ENCODE measurements at places on chromosomes 7 and 10. TPM values are rescaled to one million over a fixed set of nuclear protein-coding genes. Genes with fewer than 3 reads are reported as not detected.

PRLHR gene
- total RNA-seq, result not detected

DNA sequence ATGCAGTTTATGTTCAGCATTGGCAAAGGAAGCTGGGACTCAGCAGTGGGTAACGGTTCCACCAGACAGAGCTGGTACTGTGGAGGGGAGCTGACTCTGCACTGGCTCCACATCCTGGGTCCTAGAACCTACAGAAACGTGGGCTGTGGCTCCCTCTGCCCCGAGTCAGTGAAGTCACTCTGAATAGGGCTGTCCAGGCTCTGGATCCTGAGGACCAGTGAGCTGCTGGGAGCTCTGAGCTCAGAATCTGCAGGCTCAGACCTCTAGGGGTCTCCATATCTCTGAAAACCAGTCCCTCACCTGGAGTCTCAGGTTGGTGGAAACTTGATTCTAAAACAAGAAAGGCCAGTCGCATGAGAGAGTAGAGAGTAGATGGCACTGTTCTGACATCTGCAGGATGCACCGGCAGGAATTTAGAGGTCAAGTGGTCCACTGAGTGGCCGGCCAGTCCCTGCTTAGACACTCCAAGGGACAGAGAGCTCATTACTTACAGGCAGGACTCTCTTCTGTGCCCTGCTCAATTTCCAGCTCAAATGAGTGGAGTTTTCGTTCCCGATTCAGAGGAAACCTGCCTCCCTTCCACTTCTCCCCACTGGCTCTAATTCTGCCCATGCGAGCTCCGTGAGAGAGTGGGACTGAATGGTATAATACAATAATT, 18.6 kb downstream of the NPFFR1 start:
- H3K4me3 ChIP-seq, result no peak overlapping the region
- H3K36me3 ChIP-seq, result no peaks in the 10 kb centered on the region
- H3K27me3 ChIP-seq, result peaks cover 15% of the 10 kb centered on the region
- peaks cover 6% of the 10 kb centered on the region for H3K4me1 ChIP-seq

DNA sequence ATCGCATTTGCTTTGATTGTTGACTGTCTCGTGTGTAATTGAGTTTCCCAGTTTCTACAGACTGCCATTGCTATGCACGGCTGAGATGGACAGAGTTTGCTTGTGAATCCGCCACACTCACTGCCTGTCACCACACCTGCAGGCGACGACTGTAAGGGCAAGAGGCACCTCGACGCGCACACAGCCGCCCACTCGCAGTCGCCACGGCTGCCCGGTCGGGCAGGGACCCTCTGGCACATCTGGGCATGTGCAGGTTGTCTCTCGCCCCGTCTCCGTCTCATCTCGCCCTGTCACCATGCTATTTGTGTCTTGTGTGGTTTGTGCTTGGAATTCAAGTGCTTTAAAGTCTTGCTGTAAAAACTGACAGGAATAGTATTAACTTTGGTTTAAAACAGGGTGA, 17.5 kb downstream of the SUN1 start:
- no peak overlapping the region for H3K27ac ChIP-seq
- H3K4me3 ChIP-seq, result no peak overlapping the region
- H3K4me1 ChIP-seq, result no peaks in the 10 kb centered on the region
- DNase-seq, result no peak

- no peak overlapping the region for H3K27ac ChIP-seq
- DNase-seq, result no peak
- H3K27me3 ChIP-seq, result peaks cover 13% of the 10 kb centered on the region
- no peaks in the 10 kb centered on the region for H3K36me3 ChIP-seq
Measured at GRCh38 chr10:49601857-49602256, 8.3 kb upstream of the SLC18A3 start.

DNA sequence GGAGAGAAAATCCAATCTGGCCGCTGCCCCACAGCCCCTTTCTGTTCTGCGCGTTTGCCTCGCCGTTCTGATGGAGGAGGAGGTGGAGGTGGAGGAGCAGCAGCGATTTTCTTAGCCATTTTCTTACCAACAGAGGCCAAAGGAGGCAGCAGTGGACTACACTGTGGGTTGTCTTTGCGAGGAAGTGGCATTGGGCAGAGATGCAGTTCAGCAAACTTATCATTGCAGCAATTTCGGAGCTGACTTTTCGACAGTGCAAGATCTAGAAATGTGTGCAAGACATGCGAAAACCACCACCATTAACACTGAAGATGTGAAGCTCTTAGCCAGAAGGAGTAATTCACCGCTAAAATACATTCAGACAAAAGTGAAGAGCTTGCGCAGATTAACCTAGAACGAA, 1.9 kb upstream of the ARL4A start:
- peaks cover 16% of the 10 kb centered on the region for H3K36me3 ChIP-seq
- H3K4me1 ChIP-seq, result peaks cover 30% of the 10 kb centered on the region
- peak overlapping the region; percentile 74 for H3K27ac ChIP-seq
- peaks cover 5% of the 10 kb centered on the region for H3K27me3 ChIP-seq
- H3K4me3 ChIP-seq, result peak overlapping the region; percentile 64

DNA sequence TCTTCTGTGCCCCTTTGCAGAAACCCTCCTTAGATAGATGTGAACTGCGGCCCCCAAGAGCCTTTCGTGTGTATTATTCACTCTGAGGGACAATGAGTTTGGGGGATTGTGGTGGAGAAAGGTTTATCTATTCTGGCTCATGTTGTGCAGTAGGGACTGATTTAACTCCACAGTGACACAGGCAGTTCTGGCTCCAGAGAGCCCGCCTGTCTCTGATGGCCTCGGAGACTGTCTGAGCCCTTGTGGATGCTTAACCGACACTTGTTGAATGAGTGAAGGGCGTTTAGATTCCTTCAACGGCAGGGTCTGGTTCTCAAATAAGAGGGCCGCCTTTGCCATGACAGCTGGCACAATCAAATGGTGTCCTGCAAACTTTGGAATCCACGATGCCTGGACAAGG, 5.8 kb downstream of the NPTX2 start:
- no peaks in the 10 kb centered on the region for H3K36me3 ChIP-seq
- no peaks in the 10 kb centered on the region for H3K4me1 ChIP-seq
- peaks cover 19% of the 10 kb centered on the region for H3K27me3 ChIP-seq
- H3K4me3 ChIP-seq, result no peak overlapping the region
- no peak overlapping the region for H3K27ac ChIP-seq
- DNase-seq, result no peak

- no peaks in the 10 kb centered on the region for H3K36me3 ChIP-seq
- no peak overlapping the region for H3K4me3 ChIP-seq
- H3K27me3 ChIP-seq, result no peaks in the 10 kb centered on the region
- DNase-seq, result no peak
- no peak overlapping the region for H3K27ac ChIP-seq
Measured at GRCh38 chr10:9762966-9763656, 1254.6 kb upstream of the CELF2 start.

- H3K36me3 ChIP-seq, result no peaks in the 10 kb centered on the region
- no peak overlapping the region for H3K27ac ChIP-seq
- no peaks in the 10 kb centered on the region for H3K27me3 ChIP-seq
- DNase-seq, result no peak
- H3K4me3 ChIP-seq, result no peak overlapping the region
Measured at GRCh38 chr7:105337529-105337928, 51.2 kb downstream of the SRPK2 start.

GRCh38 chr10:46084321-46085165, 38.5 kb upstream of the MSMB start:
- H3K27ac ChIP-seq, result no peak overlapping the region
- H3K4me1 ChIP-seq, result peaks cover 3% of the 10 kb centered on the region
- no peak overlapping the region for H3K4me3 ChIP-seq
- H3K27me3 ChIP-seq, result peaks cover 3% of the 10 kb centered on the region

ASB4 gene
- not detected for total RNA-seq

DNA sequence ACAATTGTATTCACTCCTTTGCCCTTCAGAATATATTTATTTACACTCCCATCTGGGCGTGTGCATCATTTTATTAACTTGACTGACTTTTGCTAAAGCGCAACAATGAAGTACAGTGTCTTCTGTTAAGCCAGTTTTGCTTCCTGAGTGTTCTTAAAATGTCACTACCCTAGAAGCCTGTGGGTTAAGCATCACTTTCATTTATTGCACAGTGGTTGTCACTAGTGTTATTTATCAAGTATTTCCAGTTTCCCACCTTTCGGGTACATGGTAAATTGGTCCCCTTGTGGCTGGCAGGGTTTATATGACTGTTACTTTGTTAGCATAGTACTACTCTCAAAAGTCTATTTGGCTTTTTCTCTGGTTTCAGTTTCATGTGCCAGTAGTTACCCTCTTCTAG, 3.3 kb downstream of the HILPDA start:
- H3K4me3 ChIP-seq, result peak overlapping the region; percentile 88
- peaks cover 37% of the 10 kb centered on the region for H3K4me1 ChIP-seq
- peaks cover 59% of the 10 kb centered on the region for H3K36me3 ChIP-seq
- H3K27ac ChIP-seq, result peak overlapping the region; percentile 94

- H3K27ac ChIP-seq, result no peak overlapping the region
- no peaks in the 10 kb centered on the region for H3K36me3 ChIP-seq
- no peak overlapping the region for H3K4me3 ChIP-seq
- DNase-seq, result no peak
Measured at GRCh38 chr10:17792991-17793390, 16.2 kb upstream of the MRC1 start.

TMEM176B gene
- total RNA-seq, result 0.14 TPM

GRCh38 chr7:133618970-133619369, 366.1 kb downstream of the EXOC4 start:
- H3K27me3 ChIP-seq, result no peaks in the 10 kb centered on the region
- H3K4me1 ChIP-seq, result peaks cover 1% of the 10 kb centered on the region
- no peaks in the 10 kb centered on the region for H3K36me3 ChIP-seq

LIPF gene
- total RNA-seq, result not detected

DNA sequence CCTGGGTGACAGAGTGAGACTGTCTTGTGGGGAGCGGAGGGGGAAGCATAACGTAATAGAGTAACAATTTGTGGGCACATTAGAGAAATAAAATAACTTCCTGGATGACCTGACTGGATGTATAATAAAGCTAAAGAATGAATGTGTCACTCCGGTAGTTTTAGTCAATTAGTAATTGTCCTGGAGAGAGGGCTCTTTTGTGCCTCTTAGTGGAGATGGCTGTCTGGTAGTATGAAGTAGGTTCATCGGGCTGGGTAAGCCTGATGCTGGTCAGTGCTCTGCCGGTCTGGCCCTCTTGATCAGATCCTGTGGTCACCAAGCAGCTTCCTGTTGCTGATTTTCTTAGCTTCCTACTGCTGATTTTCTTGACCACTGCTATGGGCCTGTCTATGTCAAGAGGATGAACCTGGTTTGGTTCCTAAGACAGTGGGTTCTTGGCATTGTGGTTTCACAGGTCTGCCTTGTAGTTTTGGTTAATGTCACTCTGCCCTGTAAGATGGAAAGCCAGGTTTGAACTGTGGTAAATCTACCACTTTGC, 34.1 kb downstream of the ZRANB1 start:
- no peak for DNase-seq
- H3K27me3 ChIP-seq, result no peaks in the 10 kb centered on the region
- H3K36me3 ChIP-seq, result peaks cover 43% of the 10 kb centered on the region
- H3K27ac ChIP-seq, result no peak overlapping the region

GRCh38 chr7:20352573-20353306, 22.0 kb downstream of the ITGB8 start:
- no peak for DNase-seq
- no peaks in the 10 kb centered on the region for H3K4me1 ChIP-seq
- H3K27me3 ChIP-seq, result no peaks in the 10 kb centered on the region
- no peak overlapping the region for H3K27ac ChIP-seq
- no peaks in the 10 kb centered on the region for H3K36me3 ChIP-seq

SMKR1 gene
- total RNA-seq, result 4.7 TPM

DNA sequence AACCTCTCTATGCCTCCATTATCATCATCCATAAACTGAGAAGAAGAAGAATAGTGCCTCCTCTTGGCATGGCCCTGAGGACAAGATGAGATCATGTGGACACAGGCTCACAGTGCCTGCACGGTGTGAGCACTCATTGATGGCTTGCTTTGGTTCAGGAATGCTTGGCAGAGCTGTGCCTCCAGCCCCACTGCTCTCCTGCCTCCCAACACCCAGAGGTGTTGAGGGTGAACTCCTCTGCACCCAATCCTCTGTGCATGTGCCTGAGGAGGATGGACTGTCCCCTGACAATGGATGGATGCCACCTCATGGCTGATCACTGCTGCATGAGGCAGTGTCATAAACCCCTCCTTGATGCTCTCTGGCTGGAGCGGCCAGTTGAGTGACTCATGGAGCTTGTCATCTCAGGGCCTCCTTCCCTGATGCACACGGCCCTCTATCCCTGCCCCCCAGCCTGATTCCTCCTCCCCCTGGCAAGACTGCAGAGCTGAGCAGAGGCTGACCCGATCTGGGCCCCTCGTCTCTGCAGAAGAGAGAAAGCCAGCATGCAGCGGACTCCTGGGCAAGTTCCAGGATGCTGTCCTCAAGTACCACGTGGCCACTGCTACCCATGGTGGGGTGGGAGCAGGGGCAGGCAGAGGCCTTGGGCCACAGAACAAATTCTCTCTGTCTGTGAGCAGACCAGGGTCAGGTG, 136.3 kb downstream of the KCNMA1 start:
- no peaks in the 10 kb centered on the region for H3K36me3 ChIP-seq
- no peak overlapping the region for H3K4me3 ChIP-seq
- no peak overlapping the region for H3K27ac ChIP-seq
- H3K27me3 ChIP-seq, result peaks cover 6% of the 10 kb centered on the region

- H3K27ac ChIP-seq, result no peak overlapping the region
- DNase-seq, result no peak
- no peaks in the 10 kb centered on the region for H3K27me3 ChIP-seq
- H3K4me3 ChIP-seq, result no peak overlapping the region
- no peaks in the 10 kb centered on the region for H3K36me3 ChIP-seq
Measured at GRCh38 chr7:51043461-51043860, 260.8 kb upstream of the GRB10 start.

DNA sequence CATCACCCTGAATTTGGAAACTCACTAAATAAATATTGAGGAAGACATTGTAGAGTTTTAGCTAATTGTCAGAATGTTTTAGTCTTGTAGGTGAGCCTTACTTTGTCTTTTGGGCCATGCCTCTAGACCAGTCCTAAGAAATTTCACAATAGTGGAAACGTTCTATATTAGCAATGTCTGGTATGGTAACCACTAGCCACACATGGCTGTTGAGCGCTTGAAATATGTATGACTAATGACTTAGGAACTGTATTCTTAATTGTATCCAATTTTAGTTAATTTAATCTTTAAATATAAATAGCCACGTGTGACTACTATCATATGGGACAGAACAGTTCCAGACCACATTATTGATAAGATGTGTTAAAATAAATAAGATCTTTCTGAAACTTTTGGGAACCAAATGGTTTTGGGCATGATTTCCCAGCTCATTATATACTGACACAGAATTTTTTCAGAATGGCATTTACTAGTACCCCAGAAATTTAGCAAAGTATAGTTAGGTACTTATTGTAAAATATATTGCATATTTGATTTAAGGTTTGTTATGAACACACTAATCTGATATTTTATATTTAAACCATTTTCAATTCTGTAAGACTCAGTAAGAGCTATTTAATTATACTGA, 95.0 kb downstream of the VPS50 start:
- no peak overlapping the region for H3K27ac ChIP-seq
- no peak for DNase-seq
- peaks cover 8% of the 10 kb centered on the region for H3K36me3 ChIP-seq
- H3K27me3 ChIP-seq, result no peaks in the 10 kb centered on the region
- no peaks in the 10 kb centered on the region for H3K4me1 ChIP-seq
- H3K4me3 ChIP-seq, result no peak overlapping the region

GRCh38 chr10:75319274-75319673, 82.3 kb downstream of the ZNF503 start:
- no peaks in the 10 kb centered on the region for H3K4me1 ChIP-seq
- no peak for DNase-seq
- H3K27me3 ChIP-seq, result no peaks in the 10 kb centered on the region
- H3K27ac ChIP-seq, result no peak overlapping the region
- H3K4me3 ChIP-seq, result no peak overlapping the region

- no peak for DNase-seq
- H3K36me3 ChIP-seq, result peaks cover 44% of the 10 kb centered on the region
- H3K4me1 ChIP-seq, result peaks cover 55% of the 10 kb centered on the region
- peak overlapping the region; percentile 92 for H3K4me3 ChIP-seq
- H3K27ac ChIP-seq, result no peak overlapping the region
Measured at GRCh38 chr10:6165221-6165725, 37.5 kb upstream of the PFKFB3 start.
